Prostate gland (tissue), 2 donors: ENCODE measurements at places on chromosomes 11 and 22. TPM values are rescaled to one million over a fixed set of nuclear protein-coding genes. Genes with fewer than 3 reads are reported as not detected.

- no peak for DNase-seq
These were observed 912.1 kb upstream of the FAT3 start for GRCh38 chr11:91312541-91312940.

DNA sequence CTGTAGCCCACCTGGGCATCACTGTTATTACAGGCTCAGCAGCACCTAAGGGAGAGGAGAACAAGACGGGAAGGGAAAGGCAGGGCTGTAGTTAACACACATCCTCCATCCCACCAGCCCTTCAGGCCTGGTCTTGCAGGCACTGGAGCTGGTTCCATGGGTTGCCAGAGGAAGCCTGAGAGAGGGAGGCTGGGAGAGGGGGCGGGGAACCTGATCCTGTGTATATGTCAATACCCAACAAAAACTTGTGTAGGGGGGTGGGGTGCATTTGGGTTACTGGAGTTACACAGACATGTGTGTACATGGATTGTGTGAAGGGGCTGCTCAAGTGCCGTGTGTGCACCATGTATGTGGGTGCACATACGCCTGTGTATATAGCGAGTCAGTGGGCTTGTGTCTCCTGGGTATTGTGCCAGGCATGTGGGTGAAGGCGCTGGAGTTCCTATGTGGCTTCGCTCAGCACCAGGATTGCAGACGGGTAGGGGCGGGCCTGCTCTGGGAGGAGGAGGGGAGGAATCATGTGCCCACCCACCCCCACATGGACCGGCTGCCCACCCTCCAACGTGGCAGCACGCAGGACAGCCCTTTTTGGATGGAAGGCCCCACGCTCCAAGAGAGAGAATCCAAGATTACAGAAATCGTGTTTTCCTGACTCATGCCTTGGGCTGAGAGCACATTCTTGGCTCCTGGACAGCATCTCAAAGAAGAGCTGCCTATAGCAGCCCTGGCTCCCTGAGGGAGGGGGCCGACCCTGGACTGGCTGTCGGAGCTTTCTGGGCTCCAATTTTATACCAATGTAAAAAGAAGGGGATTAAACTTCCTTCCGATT is 4.2 kb upstream of the SERPINH1 start:
- peak; percentile 48 for DNase-seq

The CAVIN3 gene
- total RNA-seq, result 46.1 TPM

- DNase-seq, result no peak
These were observed 71.1 kb downstream of the NCAPD3 start for GRCh38 chr11:134152696-134153095.

DNA sequence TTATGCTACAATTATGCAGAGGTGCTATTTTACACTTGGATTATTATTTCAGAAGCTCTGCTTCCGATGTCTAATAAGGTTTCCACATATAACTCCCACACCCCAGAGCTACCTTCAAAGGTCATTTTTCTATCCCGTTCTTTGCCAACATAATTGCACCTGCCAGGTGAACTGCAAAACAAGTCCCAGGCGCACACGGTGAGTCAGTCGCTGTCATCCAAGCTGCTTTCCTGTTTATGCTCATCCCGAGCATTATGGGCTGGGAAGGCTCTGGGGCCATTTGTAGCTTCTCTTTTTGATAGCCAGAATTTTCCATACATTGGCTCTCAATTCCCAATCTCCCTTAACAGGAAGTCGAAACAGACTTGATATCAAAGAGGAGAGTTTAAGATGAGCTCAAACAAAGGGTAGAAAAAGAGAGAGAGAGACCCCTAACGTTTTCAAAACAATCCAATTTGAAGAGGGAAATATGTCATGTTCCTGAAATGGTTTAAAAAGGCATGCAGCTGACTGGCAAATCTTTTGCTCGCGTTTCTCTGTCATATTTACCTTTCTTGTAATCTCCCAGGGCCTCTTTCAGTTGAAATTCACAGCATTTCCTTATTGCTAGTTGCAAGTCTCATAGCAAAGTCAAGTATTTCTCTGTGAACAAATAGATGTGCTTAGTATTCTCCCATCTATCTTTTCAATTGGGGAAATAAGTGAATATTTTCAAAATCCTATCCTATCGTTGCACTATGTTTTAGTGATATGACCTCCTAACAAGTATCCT is 815.9 kb downstream of the KCNA4 start:
- no peak for DNase-seq

The RFPL3 gene
- not detected for total RNA-seq

DNA sequence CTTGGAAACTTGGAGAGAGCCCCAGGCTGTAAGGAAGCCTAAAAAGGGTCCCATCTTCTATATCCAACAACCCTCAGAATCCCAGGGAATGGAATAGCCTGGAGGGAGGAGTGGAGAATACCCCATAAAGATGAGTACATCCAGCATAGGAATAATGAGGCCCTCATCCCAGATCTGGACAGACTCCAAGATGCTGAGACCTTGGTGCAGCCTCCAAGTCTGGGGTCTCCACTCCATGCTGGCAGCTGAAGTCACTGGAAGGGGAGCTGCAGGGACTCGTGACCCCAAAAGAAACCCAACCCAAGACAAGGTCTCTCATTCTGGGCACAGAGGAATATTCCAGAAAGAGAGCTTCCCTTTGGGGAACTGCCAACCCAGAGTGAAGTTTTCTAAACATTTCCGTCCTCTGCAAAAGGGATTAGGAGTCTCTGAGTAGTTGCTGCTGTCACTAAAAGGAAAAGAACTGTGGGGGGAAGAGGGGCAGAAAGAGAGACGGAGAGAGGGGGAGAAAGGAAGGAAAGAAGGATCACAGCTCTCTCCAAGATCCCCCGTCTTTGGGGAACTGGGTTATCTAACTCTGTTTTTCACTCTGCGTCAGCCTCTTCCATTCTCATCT is 589 bp downstream of the SCGB1A1 start:
- no peak for DNase-seq
